Mesenchymal stem cell (in vitro differentiated cells and primary cell): ENCODE measurements at places on chromosomes 11 and 22.

DNA sequence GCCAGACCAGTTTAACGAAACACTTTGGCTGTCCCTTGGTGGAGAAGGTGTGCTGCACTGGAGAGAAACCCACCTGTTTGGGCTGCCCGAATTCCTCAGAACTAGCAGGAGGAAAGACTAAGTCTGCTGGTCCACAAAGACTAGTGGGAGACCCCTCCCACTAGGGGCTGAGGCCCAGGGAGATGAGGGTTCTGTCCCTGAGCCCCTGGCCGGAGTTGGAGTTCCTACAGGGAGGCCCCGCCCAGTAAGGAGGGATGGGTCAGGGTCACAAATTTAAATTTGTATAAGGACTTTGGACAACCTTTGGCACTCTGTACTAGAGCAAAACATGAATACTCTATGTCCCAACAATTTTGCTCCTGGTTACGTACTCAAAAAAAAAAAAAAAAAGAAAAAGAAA lies 200.8 kb upstream of the C11orf87 start:
- no peak for DNase-seq
- no peaks in the 10 kb centered on the region for H3K27me3 ChIP-seq
- no peak overlapping the region for H3K4me3 ChIP-seq
- no peaks in the 10 kb centered on the region for H3K4me1 ChIP-seq
- no peak overlapping the region for H3K27ac ChIP-seq

DNA sequence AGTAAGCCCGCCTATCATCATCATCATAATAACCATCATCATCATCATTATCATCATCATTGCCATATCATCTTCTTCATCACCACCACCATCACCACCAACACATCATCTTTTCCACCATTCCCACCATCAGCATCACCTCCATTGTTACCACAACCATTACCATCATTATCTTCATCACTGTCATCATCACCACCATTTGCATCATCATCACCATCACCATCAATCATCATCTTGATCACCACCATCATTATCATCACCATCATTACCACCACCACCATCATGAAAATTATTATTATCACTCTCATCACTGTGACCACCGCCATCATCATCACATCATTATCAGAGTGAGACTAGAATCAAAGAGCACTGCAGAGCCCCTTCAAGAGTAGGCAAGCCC lies 199.4 kb upstream of the SEZ6L start:
- DNase-seq: no peak
- no peak overlapping the region for H3K27ac ChIP-seq
- H3K4me3 ChIP-seq: no peak overlapping the region
- no peaks in the 10 kb centered on the region for H3K36me3 ChIP-seq

DNA sequence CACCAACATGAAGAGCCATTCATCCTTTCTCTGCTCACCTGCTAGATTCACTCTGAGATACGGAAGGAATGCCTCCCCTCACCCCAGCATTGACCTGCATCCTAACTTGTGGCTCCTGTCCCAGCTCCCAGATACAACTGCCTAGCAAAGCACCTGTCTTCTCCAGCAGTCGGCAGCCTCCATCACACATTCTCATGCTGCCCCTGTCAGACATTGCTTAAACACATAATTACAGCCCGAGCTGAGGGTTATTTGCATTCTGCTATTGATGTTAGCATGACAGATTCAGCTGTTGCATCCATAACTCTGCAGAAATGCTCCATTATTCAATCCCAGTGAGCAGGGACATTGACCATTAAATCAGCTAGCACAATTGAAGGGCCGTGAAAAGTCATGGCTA lies 184.4 kb upstream of the NARS2 start:
- no peak overlapping the region for H3K27ac ChIP-seq
- DNase-seq: no peak
- H3K4me1 ChIP-seq: peaks cover 3% of the 10 kb centered on the region
- H3K27me3 ChIP-seq: no peaks in the 10 kb centered on the region
- no peak overlapping the region for H3K4me3 ChIP-seq
- H3K36me3 ChIP-seq: peaks cover 3% of the 10 kb centered on the region

- no peaks in the 10 kb centered on the region for H3K27me3 ChIP-seq
- H3K4me3 ChIP-seq: no peak overlapping the region
- peaks cover 16% of the 10 kb centered on the region for H3K4me1 ChIP-seq
- peak; percentile 81 for DNase-seq
- H3K27ac ChIP-seq: no peak overlapping the region
- no peaks in the 10 kb centered on the region for H3K36me3 ChIP-seq
These were observed 46.6 kb upstream of the WNT7B start for GRCh38 chr22:46023558-46023981.

- DNase-seq: no peak
- H3K36me3 ChIP-seq: no peaks in the 10 kb centered on the region
- H3K27me3 ChIP-seq: no peaks in the 10 kb centered on the region
- peaks cover 13% of the 10 kb centered on the region for H3K4me1 ChIP-seq
These were observed 48.2 kb downstream of the PC start for GRCh38 chr11:66910016-66910415.

GRCh38 chr11:83147895-83148294 lies 9.0 kb upstream of the PCF11 start:
- H3K27me3 ChIP-seq: no peaks in the 10 kb centered on the region
- no peak for DNase-seq
- no peaks in the 10 kb centered on the region for H3K4me1 ChIP-seq
- H3K4me3 ChIP-seq: no peak overlapping the region

GRCh38 chr11:32400670-32401369 lies 34.5 kb downstream of the WT1 start:
- no peak overlapping the region for H3K27ac ChIP-seq
- no peak for DNase-seq
- no peaks in the 10 kb centered on the region for H3K36me3 ChIP-seq
- H3K4me1 ChIP-seq: no peaks in the 10 kb centered on the region
- no peak overlapping the region for H3K4me3 ChIP-seq

- no peaks in the 10 kb centered on the region for H3K27me3 ChIP-seq
- no peak for DNase-seq
- no peaks in the 10 kb centered on the region for H3K4me1 ChIP-seq
- H3K36me3 ChIP-seq: peaks cover 94% of the 10 kb centered on the region
- no peak overlapping the region for H3K27ac ChIP-seq
These were observed 16.1 kb upstream of the RELT start for GRCh38 chr11:73359930-73360742.
